ENCODE measurements at places on chromosomes 4 and X. TPM values are rescaled to one million over a fixed set of nuclear protein-coding genes. Genes with fewer than 3 reads are reported as not detected.

DNA sequence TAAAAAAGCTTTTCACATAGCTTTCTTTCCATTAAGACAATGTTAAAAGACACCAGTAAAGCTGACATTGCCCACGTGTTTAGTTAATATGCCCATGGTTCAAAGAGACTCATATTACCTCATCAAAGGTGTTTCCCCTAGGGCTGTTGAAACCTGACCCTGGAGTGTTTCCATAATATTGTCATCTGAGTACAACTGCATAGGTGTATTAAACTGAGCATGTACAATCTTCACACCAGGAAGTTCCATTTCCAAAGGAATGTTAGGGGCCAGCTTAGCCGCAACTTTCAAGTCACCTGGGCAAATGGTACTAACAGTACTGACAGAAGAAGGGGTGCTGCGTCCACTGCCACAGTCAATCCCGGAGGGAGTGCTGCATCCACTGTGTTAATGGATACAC is 27.1 kb downstream of the PDLIM3 start:
- DNase-seq, result no peak

AKAP14 gene
- not detected for total RNA-seq

CITED1 gene
- total RNA-seq, result not detected

MAGEA2B gene
- not detected for total RNA-seq

- DNase-seq, result no peak
Measured at GRCh38 chrX:70013466-70014381, 36.0 kb downstream of the AWAT2 start.

GAGE12F gene
- total RNA-seq, result not detected

Data from activated B cell treated with CpG ODN at 0.5 μM for 24 hours (primary cell).